ENCODE measurements at places on chromosomes 4 and X.

DNA sequence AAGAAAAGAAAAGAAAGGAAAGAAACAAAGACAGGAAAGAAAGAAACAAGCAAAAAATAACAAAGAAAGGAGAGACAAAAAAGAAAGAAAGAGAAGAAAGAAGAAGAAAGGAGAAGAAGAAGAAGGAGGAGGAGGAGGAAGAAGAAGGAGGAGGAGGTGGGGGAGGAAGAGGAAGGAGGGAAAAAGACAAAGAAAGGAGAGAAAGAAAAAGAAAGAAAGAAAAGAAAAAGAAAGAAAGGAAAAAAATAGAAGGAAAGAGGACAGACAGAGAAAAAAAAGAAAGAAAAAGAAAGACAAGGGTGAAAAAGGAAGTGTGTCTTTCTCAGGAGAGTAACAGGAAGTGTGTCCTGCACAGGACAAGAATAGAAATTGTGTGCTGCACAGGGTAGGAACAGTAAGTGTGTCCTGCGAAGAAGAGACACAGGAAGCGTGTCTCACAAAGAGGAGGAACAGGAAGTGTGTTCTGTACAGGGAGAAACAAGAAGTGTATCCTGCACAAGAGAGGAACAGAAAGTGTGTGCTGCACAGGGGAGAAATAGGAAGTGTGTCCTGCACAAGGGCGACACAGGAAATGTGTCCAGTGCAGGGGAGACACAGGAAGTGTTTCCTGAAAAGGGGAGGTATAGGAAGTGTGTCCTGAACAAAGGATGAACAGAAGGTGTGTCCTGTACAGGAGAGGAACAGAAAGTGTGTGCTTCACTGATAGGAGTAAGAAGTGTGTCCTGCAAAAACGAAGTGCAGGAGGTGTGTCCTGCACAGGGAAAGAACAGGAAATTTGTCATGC is 101.2 kb downstream of the ARSF start:
- DNase-seq: no peak

- no peak for DNase-seq
Observed at GRCh38 chr4:8135666-8136065, 22.9 kb downstream of the ABLIM2 start.

DNA sequence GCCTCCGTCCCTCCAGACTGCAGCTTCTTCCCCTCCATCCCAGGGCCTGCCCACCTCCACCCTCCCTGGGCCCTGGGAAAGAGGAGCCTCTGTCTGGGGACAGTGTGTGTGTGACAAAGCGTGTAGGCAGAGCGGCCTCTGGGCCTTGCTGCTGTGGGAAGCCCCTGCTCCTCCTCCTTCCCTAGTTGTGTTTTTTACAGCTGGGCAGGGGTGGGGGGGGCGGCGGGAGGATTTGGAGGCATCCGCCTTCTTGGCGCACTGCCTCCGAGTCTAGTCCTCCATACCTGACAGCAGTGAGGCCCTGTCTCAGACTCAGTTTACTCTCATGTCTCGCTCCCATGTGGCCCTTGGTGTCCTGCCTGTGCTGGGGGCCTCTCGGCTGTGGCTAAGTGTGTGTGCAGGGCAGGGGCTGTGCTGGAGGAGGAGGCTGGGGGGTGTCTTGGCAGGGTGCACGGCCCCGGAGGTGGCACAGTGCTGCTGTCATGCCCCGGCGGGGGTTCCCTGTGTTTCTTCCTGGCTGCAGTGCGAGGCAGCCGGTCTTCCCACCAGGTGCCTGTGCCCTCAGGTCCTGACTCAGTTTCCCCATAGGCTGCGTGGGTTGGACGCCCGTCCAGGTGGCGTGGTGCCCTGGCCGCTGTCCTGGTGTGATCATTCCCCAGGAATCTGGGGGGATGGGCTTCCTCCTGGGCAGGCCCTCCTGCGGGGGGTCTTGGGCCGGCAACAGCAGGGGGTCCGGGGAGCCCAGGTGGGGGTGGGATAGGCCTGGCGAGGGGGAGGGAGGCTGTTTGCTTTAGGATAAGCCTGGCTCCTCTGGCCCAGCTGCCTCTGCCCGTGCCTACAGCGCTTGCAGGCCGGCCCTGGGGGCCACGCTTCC is 7.0 kb downstream of the FGFRL1 start:
- DNase-seq: no peak

GRCh38 chr4:174105202-174105601 is 178.3 kb downstream of the FBXO8 start:
- DNase-seq: no peak

- DNase-seq: no peak
Observed at GRCh38 chr4:94576210-94576609, 124.5 kb downstream of the PDLIM5 start.

DNA sequence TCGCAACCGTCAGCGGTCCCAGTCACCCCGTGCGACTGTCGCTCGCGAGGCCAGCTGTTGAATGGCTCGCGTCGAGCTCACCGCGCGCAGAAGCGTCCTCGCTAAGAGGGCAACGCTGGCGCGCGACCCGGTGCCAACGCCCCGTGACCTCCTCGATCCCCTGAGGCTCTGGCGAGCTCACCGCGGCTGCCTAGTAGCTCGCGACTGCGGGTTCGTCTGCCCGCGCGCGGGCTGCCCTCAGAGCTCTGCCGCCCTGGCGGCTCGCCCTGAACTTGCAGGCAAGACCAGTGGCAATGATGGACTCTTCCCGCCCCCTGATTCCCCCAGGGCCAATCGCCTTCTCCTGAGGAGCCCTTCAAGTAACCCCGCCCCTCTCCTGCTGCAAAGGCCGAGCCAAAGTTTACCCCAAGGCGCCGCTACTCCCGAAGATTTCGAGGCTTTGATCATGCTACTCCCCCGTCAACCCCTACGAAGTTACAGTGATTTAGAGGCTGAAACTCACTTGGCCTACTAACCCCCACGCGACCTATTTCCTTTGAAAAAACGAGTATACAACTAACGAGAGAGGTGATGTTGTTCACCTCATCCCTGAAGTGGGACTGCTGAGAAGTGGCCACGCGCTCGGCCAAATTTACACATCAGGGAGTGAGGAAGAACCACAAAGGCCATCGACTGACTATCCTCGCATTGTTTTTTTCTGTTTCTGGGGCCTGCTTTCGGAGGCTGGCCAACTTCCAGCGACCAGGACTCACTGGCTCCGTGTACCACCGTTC is 37.5 kb downstream of the PGRMC1 start:
- DNase-seq: peak; percentile 48

DNA sequence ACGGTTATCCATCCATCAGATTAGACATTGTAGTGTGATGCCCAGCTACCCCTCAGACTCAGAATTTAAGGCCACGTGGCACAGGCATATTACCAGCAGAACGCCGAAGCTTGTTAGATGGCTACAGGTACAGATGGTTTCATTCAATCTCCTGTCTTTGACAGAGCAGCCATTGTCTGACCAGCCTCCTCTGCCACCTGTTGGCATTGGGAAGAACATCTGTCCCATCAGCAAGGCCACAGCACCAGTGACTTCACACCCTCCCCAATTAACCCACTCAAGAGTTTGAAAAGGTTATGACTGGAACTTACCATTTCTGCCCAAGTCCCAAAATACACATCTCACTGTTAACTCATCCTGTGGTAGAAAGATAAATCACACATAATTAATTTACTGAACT is 22.0 kb upstream of the PHKA2 start:
- no peak for DNase-seq

- peak; percentile 96 for DNase-seq
Observed at GRCh38 chr4:150302553-150302952, 224.3 kb downstream of the DCLK2 start.

DNA sequence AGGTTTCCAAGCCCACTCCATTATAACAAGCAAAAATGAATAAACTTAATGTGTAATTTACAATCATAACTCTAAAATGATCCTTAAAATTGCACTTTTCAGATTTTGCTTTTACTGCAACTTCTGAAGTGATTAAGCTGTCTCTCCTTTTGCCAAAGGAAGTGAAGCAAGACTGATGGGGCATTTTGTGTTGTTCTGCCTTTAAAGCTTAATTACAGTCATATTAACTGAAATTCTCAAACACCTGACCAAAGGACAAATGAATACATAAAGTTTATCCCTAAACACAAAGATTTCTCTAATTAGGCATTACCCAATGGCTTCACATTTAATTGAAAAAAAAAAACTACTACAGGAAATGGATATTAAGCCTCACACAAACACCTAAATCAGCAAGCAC is 101.8 kb downstream of the ATP11C start:
- DNase-seq: no peak

- peak; percentile 97 for DNase-seq
Observed at GRCh38 chrX:115344885-115345614, 55.5 kb downstream of the LUZP4 start.

- no peak for DNase-seq
Observed at GRCh38 chr4:921830-922331, 10.2 kb downstream of the GAK start.

GRCh38 chr4:78667764-78668163 is 108.4 kb upstream of the BMP2K start:
- no peak for DNase-seq

GRCh38 chr4:184861047-184861446 is 35.3 kb upstream of the ACSL1 start:
- DNase-seq: no peak

- DNase-seq: peak; percentile 56
Observed at GRCh38 chr4:121736735-121737351, 28.1 kb downstream of the SMIM43 start.

DNA sequence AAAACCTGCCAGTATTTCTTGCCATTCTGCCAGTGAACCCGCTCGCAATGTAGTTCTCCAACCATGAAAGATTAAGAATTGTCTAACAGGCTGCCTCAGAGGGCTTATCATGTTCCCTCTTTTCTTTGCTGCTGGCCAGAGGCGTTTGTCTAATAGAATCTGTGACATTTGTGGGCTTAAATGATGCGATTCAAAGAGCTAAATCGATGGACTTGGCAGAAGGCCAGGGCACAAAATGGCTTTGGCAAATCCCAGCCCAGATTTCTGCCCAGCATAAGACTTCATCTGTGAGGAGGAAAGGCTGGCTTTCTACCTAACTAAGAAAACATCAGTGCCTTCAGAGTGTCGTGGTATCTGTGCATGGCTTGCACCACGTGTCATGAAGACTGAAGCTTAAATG is 79.9 kb downstream of the TRPC5OS start:
- no peak for DNase-seq

GRCh38 chrX:40871385-40872082 is 136.2 kb upstream of the MED14 start:
- peak; percentile 17 for DNase-seq

GRCh38 chr4:171644430-171645057 is 168.7 kb upstream of the GALNTL6 start:
- DNase-seq: no peak

DNA sequence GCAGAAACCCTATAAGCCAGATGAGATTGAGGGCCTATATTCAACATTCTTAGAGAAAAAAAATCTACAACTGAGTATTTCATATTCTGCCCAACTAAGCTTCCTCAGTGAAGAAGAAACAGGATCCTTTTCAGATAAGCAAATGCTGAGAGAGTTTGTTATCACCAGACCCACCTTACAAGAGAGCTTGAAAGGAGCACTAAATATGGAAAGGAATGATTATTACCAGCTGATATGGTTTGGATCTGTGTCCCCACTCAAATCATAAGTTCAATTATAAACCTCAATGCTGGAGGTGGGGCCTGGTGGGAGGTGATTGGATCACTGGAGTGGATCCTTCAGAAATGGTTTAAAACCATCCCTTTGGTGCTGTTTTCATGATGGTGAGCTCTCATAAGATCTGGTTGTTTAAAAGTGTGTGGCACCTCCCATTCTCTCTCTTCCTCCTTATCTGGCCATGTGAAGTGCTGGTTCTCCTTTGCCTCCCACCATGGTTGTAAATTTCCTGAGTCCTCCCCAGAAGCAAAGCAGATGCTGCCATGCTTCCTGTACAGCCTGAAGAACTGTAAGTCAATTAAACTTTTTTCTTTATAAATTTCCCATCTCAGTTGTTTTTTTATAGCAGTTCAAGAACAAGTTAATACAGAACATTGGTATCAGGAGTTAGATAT is 144.2 kb downstream of the MSN start:
- DNase-seq: no peak

DNA sequence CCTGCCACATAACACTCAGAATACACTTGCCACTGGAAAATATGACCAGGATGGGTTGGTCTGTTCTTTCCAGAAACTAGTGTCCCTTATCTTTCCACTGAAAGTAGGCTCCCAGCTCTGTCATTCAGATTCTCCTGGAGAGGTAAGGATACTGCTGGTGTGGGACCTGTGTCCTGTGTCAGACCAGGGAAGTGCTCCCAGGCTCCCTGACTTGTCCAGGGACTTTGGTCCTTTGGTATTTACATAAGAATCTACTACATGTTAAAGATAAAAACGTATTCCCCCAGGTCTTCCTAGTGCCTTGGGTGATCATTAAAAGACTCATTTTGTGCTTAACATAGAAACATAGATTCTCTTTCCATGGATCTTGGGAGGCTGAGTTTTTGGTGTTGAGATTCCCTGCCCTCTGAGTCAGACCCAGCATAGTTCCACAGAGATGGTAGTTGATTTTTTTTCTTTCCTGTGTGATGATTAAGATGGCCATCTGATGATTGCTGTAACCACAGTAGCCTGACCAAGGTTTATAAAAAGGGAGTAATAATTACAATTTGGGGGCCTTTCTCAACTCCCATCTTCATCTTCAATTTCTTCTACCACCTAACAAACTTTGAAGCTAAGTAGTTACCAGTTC is 159.8 kb upstream of the JADE1 start:
- DNase-seq: peak; percentile 57

DNA sequence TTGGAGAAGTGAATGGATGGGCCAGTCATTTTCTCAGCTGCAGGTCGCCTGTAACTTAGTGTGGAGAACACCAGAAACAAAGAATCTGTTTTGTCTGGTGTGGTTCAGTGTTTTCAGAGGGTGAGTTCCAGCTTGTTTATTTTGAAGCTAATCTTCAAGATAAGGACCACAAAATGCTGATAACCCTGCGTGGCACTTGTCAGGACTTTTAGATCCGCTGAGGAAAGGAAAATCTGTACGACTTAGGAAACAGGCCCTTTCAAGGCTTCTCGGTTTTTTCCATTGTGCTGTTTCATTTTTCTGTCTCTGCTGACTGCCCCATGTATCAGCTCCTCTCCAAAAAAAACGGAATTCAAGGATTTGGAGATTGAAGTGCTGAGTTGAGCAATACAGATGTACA is 8.7 kb upstream of the ANAPC4 start:
- DNase-seq: peak; percentile 70

- DNase-seq: no peak
Observed at GRCh38 chr4:41796545-41797210, 48.2 kb upstream of the PHOX2B start.

DNA sequence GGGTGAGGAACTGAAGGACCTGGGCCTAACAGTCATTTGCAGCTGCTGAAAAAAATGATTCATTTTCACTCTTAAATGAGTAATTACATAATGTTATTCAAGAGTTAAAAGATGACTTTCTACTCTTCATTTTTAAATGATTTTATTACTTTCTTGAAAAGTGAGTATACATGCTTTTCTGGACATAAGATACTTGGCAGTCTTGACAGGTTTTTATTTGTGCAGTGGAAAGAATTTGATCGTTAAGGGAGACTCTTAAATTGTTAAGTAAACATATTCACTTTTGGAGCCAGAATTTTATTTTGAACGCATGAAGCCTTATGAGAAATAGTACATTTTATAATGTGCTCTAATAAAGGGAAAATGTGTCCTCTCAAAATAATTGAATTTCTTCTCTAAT is 245.7 kb downstream of the TENM3 start:
- DNase-seq: no peak

GRCh38 chr4:9969526-9970398 is 51.5 kb downstream of the SLC2A9 start:
- DNase-seq: no peak
